Suprapubic skin (tissue), 4 donors: ENCODE measurements at places on chromosomes 6 and 20. TPM values are rescaled to one million over a fixed set of nuclear protein-coding genes. Genes with fewer than 3 reads are reported as not detected.

DNA sequence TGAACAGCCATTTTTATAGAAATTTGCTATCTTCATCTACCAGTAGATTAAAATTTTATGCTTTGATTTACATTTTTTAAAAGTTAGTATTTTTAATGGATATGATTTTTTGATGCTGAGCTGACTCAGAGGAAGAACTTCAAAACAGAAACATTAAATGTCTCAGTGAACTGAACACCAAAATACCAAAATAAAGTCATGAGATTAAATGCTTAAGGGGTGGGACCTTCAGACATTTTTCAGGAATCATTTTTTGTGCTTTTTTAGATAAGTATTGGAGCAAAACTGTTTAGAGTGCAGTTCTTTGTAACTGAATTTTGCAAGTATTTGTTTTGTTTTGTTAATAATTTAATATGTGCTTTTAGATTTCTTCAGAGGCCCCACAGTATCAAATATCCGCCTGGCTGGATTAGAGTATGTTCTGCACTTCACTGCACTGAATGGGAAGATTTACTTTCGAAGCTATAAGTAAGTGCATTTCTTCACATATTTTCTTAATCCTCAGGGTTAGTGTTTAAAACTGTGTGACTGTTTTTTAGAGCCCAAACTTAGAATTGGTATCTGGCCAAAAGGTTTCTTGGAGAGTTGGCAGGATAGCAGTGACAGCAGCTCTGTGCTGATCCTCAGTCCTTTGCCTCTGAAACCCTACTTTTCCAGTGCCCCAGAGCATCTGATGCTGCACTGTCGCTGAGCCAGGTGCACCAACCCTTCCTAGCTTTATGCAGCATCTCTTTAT lies 33.7 kb downstream of the RPF2 start:
- no peak for DNase-seq

DNA sequence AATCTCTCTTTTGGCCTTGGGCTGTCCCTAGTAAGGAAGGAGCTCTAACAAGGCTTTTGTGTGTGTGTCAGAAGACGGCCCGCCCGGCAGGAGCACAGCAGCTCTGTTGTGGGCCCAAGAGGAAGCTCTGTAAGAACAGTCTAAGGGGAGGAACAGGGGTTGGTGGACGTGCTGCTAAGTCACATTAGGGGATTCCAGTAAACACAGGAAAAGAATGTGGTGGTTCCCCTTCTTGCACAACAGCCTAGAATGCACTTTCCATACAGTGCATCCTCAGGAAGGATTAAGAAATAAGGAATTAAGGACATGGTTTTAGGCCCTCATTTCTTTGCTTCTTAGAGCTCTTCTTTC lies 114.5 kb downstream of the RNF144B start:
- DNase-seq = no peak

- no peak for DNase-seq
Observed at GRCh38 chr6:85368631-85369030, 81.3 kb upstream of the NT5E start.

- peak; percentile 94 for DNase-seq
Observed at GRCh38 chr6:30678964-30679726, 6.3 kb upstream of the DHX16 start.

DNA sequence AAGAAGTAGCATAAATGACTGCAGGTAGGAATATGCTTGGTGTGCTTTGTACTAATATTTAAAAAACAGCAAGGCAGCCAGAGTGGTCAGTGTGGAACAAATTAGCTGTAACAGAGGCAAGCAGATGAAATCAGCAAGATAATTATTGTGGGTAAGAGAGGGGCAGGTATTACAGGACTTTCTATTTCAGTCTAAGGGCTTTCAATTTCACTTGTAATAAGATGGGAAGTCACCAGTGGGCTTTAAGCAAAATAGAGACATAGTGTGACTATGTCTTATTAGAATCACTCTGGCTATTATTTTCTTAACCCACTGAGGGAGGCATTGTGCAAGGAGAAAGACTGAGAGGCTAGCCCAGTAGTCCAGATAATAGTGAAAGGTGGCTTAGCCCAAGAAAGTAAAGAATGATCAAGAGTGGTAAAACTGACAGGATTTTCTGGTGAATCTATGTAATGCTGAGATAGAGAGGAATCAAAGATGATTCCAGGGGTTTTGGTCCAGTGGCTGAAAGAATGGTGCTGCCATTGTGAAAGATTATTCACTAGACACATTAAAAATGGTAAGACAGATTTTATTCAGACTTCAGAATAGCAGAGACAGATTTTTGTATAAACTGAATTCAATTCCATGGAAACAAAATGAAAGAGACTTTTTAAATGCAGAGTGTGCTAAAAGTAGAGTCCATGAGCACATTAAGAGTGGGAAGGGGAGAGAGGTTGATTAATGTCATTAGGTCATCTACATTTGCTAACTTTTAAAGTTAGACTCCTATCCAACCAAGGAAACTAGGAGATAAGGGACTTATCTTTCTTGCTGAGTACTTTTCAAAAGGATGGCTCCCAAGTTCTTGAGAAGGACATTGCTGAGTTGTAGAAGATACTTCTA lies 1136.0 kb downstream of the HACE1 start:
- DNase-seq = no peak

DNA sequence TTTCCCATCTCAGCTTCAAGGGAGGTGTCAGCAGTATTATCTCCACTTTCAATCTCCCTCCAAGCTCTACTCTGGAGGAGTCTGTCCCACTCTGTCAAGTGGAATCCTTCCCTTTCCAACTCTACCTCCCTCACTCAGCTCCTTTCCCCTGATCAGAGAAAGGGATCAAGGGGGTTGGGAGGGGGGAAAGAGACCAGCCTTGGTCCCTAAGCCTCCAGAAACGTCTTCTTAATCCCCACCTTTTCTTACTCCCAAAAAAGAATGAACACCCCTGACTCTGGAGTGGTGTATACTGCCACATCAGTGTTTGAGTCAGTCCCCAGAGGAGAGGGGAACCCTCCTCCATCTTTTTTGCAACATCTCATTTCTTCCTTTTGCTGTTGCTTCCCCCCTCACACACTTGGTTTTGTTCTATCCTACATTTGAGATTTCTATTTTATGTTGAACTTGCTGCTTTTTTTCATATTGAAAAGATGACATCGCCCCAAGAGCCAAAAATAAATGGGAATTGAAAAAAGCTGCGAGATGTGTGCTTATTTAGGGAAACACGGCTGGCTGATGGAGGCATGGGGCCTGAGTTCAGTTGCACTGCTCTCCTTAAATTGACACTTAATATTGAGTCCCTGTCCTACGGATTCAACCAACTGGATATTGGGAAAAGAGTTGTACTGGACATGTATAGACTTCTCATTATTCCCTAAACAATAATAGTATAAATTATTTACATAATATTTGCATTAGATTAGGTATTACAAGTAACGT lies 4.9 kb downstream of the TUBB start:
- no peak for DNase-seq

DNA sequence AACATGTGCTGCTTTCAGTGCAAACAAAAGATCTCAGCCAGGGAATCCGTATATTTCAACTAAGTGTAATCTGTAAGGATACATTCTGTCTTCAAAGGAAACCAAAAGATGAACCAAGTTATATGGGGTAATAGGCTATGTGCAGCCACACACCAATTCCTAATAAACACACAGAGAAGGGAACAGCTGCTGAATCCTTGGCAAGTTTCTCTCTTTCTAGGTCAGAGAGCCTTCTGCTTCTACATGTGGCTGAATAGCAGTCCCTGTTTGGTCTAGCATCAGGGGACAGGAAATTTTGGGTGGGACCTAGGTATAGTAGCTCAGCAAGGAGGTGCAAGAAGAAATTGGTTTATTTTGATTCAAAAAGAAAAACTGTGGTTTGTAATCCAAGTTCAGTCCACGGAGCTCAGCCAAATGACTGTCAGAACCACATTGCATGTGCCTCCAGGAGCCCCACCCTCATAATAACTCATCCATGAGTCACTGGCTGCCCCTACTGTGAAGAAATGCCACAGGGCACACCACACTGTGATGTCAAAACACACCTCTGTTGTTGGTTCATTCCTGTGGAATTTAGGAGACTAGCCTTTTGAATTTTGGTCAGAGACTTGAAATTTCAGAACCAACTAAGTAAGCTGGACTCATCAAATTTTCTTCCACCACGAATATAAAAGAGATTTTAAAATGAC lies 21.1 kb downstream of the SPTLC3 start:
- DNase-seq = peak; percentile 68

DNA sequence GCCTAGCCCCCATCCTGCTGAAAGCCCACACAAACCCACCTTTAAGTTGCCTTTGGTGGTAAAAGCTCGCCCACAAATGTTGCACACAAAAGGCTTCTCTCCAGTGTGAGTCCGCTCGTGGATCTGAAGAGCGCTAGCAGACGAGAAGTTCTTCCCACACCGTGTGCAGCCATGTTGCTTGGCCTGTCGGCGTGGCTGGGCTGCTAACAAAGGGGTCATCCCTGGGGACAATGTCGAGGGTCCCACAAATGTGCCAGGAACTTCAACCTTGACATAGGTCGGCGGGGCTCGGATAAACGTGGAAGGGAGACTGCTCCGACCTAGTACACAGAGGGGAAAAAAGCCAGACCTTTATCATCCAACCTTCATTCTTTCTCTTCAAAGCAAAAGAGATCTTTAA lies 13.5 kb downstream of the SALL4 start:
- no peak for DNase-seq

- DNase-seq = no peak
Observed at GRCh38 chr6:85452441-85452881, 2.6 kb downstream of the NT5E start.

DNA sequence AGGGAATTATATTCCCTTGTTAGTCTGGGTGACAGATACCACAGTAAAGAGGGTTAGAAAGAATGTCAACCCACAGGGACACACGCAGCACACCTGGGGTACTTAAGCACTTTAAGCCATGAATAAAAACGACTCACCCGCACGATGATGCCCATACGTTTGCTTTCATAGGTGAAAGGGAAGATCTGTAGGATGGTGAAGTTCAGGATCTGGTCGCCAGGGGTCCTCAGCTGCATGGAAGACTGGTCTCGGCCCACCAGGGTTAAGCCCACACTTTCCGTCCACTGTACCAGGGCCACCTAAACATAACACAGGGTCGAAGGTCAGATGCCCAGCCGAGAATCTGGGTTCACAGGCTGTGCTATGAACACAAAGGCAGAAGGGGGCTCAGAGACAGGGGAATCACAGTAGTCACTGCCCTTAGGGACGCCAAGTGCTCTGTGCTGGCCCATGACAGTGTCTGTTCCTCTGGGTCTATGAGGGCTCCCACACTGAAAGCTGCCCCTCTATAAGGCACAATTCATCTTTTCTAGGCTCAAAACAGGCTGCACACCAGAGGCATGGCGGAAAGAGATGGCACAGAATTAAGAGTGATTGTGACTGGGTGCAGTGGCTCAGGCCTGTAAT lies 96.8 kb upstream of the NFATC2 start:
- DNase-seq = peak; percentile 68

DNA sequence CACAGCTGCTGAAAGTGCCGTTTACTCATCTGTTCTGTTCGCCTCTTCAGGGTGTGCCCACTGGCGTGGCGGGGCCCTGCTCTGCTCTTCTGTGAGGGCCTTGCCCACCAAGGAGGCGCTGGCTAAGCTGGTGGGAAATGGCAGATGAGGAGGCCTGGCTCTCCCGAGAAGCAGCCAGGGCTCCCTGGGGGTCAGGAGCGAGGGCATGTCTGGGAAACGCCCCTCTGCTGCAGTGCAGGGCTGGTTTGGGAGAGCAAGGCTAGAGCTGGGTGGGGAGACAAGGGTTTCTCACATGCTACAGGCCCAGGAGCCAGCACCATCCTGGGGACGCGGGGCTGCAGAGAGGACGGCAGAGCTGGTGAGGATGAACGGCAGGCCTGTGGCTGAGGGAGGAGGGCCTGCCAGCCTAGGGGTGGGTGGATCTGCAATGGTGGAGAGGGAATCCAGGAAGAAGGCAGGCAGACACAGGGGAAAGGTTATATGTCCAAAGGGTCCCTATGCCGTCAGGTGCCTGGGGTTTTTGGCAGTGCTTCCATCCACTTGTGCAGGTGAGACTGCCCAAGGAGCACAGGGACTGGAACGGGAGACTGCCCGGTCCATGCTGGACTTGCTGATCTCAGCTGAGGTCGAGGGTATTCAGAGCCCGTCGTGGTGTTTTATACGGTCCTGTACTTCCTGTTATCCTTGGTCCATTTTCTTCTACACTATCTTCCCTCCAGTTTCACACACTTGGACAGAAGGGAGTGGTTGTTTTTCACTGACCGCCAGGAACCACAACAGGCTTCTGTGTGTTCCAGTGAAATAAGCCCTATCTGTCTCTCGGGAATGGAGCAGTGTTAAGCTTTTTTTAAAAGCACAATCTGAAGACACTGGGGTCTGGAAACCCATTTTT lies 119.2 kb downstream of the SYCP2 start:
- peak; percentile 38 for DNase-seq

GRCh38 chr6:38755207-38755606 lies 40.1 kb downstream of the DNAH8 start:
- DNase-seq = no peak

DNA sequence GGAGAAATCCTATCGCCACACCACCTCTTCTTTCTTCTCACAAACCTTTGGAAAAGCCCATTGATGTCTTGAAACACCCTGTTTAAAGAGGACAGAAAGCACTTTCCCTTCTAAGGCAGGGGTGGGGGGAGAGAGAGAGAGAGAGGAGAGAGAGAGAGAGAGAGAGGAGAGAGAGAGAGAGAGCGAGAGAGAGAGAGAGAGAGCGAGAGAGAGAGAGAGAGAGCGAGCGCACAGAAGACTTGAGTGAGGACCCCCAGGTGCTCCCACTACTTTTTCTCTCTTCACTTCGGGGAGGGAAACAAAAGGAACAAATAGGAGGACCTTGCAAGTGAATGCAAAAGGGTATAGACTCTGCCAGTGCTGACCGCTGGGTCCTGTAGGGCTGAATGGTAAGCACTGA lies 52.4 kb downstream of the TIAM2 start:
- DNase-seq = no peak

- no peak for DNase-seq
Observed at GRCh38 chr20:48052475-48052835, 267.2 kb upstream of the SULF2 start.

- peak; percentile 31 for DNase-seq
Observed at GRCh38 chr6:44561832-44562665, 174.5 kb downstream of the CDC5L start.

DNA sequence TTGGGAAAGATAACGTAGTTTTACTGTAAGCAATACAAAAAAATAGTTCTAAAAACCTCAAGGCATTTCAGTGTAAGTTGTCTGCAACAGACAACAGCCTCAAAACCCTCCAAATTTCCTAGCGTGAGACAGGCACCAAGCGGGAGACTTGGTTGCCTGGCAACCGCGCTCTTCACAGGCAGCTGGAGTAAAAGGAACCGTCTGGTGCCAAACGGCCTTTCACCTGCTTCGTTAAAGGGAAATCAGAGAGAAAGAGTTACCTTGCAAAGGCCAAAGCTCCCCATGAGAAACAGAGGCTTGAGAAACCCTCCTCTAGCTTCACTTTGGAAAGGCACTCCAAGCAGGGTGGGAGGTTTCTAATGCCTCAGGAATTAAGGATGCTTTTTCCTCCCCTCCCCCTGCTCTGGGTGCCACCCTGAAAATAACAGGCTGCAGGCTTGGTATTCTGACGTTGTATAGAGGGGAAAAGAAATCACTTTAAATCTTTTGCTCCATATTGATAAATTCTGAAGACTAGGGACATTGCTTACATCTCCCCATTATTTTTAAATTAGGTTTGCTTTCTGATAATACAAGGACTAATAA lies 129.7 kb upstream of the UFL1 start:
- no peak for DNase-seq

GRCh38 chr6:168193816-168194721 lies 115.1 kb upstream of the FRMD1 start:
- peak; percentile 72 for DNase-seq

COL11A2 gene
- total RNA-seq = 0.23 TPM

CD93 gene
- 19.9 TPM for total RNA-seq
